ENCODE measurements at places on chromosomes 2 and 18.

- no peak for DNase-seq
Measured at GRCh38 chr2:140998017-140998416, 1132.8 kb downstream of the LRP1B start.

DNA sequence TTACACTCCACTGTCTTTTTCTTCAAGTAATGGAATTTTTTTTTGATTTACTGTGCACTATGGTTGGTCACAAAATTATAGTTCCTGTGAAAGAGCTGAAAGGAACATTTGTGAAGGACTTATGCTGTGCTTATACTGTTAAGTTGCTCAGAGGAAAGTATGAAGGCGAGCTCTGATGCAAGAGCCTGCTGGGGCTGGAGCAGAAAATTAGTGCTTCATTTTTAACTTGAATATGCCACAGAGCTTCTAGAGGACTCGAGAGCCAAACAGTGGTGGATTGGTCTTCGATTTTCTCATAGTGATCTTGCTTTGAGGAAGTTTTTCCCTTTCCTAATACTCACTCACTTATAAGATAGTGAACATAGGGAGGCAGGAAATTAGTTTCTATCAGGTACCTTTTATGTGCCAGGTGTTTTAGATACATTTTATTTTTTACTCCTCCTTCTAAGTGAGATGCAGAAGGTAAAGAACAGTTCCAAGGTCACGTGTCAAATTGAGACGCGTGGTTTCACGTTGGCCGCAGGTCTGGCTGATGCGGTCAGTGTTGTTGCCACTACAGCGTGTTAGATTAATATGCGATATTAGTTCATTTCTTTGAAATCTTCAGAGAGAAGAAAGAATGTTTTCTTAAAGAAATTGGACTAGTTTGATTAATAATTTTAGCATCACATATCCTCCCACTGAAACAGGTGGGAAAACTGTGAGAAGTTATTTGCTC lies 20.2 kb downstream of the GATA6 start:
- DNase-seq = no peak

DNA sequence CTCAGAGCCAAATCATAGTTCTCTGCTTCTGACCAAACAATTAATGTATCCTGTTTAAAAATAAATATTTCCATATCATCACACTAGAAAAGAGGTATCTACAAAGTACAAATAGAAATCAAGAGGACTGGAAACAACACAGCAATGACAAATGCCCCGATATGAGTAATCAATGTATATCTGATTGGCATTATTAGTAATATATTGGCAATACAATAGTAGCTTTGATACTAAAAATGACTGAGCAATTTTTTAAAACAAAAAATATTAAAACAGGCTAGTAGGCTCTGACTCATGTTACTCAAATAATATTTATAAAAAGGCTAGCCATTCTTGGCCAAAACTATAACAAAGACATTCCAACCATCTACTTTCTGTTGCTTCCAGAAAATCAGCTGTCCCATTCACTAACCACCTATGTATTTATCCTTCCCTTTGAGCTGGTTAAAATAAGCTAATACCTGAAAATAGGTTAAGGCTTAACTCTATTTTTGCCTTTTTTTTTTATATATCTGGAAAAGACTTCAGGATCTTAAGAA lies 13.3 kb downstream of the PPP4R3B start:
- DNase-seq = no peak

DNA sequence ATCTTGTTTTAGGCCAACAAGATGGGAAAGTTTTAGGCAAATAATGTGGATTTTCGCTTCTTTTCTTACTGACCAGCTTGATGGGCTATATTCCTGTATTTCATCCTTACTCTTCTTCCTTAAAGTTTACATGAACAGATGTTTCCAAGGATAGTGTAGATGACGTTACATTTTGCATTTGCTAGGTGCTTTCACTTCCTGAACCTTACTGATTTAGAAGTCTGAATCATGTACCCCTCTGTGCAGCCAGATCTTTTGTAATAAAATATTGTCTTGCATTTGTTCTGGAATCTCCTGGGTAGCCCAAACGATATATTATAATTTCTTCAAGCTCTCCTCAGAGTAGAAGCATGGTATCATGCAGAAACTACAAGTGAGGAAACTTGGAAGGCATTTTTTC lies 93.4 kb downstream of the CALCRL start:
- DNase-seq = no peak

- no peak for DNase-seq
Measured at GRCh38 chr2:52658598-52658997, 1109.0 kb upstream of the CHAC2 start.

DNA sequence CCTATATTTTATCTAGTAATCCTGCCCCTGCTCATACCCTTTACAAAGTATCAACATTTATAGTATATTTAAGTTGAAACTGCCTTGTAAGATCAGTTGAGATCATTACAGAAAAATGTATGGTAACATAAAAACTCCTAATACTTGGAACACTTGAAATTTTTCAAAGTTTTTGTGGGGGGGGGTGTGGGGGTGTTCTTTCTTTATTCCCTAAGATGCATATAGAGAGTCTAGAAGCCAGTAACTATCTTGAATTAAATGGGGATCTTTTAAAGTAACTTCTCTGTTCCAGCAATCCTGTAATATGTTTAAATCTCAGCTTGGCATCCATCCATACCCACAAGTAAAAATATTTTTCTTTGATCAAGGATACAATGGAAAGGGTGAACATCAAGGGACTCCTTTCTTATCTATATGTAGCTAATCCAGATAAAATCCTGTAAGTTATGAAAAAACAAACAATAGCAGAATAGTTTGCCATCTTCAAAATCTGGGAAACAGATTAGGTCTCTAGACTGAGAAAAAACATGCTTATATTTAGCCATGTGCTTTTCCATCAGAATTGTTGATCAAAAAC lies 455.3 kb downstream of the MEIS1 start:
- no peak for DNase-seq

- no peak for DNase-seq
Measured at GRCh38 chr2:216713691-216714336, 18.5 kb upstream of the IGFBP5 start.
